Memory B cell (primary cell): ENCODE measurements at places on chromosomes 2 and 18.
A peak's percentile ranks its signal among the peaks of the same experiment; 100 is the strongest.

DNA sequence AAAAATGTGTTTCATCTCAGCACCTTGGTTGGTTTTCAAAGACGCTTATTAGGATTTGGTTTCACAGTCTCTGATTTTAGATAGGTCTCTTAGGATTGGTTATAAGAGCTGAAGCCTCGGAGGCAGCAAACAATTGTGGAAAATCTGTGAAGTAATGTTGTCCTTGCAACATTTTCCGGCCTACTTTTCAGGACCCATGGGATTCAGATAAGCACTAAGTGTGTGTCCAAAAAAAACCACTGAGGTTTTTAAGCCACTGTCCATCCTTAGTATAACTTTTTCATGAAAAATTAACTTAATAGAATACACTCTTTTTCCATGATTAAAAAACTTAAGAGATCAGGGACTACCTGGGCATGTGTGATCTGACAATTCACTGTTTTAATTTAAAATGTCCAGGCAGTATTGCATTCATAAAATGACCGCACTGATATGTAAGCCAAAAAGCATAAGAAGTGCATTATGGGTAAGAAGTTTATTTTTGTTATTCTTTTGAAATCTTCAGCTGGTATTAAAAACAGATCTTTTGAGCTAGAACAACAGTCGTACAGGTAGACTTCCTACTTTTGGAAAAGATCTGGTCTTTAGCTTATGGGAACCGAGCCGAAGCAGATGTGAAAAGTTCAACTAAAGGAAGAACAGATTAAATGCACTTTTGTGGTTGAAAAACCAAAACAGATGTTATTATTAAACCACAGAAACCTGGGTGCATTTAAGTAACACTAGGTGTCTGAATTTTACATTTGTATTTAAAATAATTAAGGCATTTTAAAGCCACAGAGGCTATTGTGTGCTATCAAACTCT, 479.4 kb upstream of the ZEB2 start:
- DNase-seq = no peak

- no peak for DNase-seq
Measured at GRCh38 chr2:150526006-150526405, 38.5 kb upstream of the RND3 start.

DNA sequence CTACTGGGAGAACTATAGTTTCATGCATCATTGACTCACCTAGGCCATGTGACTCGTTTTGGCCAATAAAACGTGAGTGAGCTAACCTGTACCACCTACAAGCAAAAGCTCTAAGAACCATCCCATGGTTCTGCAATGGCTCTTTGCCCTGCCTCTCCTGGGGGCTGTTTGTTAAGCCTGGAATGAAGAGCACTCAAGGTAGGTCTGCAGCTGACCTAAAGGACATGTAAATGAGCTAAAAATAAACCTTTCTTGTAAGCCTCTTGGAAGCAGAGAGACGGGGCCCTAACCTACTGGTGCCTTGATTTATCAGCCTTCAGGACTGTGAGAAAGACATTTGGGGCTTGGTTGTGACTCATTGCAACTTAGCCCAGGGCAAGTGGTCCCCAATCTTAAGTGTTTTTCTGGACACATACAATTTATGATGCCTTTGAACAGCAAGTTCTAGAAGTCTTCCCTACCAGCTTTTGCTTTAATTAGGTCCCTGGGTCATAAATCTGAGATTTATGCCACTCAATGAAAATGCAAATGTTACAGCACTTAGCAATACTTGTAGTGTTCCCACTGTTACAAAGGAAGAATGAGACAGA, 107.4 kb downstream of the OSBPL6 start:
- DNase-seq = no peak

DNA sequence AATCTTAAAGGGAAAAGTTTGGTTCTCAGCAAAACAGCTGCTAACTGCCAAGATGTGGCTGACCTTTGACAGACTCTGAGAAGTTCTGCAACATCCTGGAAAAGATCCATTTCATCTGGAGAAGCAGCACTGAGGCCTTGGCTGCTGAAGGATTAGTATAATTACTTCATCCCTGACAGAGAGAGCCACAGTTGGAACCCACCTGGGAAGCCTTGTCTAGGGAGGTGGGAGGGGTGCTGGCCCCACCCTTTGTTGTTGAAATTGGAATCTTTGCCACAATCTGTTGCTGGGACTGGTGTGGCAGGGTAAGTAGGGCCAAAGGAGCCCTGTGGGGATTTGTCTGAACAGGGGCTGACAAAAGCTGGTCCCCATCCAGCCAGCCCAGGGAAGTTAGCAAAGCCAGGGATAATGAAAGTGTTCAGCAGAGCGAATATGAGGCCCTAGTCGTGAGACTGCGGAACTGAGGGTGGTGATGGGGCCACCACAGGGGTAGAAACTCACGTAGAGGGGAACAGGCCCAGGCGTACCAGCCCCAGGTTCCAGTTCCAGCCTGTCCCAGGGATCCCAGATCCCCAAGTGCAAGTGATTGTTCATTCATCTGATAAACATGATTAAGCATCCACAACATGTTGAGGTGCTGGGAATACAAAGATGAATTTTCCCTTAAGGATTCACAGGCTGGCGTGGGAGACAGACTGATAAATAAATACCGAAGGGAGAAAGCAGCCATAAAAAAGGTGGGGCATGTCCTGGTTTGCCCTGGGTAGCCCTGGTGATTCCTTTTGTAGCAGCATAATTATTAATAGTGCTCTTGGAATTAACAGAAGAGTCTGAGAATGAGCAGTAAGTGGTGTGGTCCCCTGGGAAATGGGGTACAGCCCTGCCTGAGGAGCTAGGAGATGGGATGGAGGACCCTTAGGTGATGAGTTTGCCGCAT, 60.0 kb downstream of the MYO1B start:
- no peak for DNase-seq

DNA sequence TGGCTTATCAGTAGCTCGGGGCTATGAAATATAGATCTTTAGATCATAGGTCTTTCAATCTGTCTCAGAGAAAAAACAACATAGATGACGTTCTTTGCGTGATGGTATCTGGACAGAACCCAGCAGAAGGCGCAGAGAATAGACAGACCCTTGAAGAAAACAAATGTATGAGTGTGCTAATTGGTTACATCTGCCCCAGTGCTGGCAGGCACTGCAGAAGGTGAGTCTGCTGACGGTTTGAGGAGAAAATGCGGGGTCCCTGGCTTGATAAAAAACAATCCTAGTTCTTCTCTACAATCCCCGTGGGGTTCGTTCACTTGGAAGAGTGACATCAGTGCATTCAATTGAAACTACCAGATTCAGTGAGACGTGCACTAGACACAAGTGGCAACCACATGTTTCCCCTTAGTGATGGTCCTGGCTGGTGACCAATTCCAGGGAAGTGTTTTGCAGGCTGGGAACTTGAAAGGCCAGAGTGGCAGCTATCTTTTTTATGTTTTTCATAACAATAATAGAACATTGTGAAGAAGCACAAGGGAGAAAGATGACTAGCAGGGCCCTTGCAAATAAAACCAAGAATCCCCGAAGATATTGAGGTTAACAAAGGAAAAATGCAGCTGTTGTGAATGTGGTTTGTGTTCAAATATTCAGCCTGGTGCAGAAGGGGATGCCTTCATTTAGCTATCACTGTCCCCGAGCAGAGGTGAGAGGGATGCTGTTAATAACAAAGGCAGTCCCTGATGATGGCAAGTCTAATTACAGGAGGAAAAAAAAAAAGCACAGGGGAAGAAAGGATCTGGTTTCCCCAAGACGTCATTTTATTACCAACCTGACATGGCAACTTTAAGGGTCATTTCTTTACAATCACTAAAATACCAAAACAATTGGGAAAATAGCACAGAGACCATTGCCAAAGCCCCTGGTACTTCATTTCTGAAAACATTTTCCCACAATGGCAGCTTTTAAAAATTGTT, 337.6 kb upstream of the FIGN start:
- DNase-seq = no peak

GRCh38 chr2:64562148-64562784, 38.1 kb downstream of the AFTPH start:
- DNase-seq = peak; percentile 38

GRCh38 chr2:112622528-112622849, 23.2 kb upstream of the SLC20A1 start:
- DNase-seq = no peak
